Hepatocyte (in vitro differentiated cells): ENCODE measurements at places on chromosomes 1 and 21.

- DNase-seq: peak; percentile 62
Measured at GRCh38 chr1:59146651-59147358, 150.1 kb upstream of the FGGY start.

GRCh38 chr1:59186656-59187055 lies 110.2 kb upstream of the FGGY start:
- DNase-seq: peak; percentile 22

- no peak for DNase-seq
Measured at GRCh38 chr1:53299233-53299632, 28.6 kb downstream of the LRP8 start.

GRCh38 chr1:113191579-113192076 lies 118.6 kb downstream of the LRIG2 start:
- DNase-seq: no peak

DNA sequence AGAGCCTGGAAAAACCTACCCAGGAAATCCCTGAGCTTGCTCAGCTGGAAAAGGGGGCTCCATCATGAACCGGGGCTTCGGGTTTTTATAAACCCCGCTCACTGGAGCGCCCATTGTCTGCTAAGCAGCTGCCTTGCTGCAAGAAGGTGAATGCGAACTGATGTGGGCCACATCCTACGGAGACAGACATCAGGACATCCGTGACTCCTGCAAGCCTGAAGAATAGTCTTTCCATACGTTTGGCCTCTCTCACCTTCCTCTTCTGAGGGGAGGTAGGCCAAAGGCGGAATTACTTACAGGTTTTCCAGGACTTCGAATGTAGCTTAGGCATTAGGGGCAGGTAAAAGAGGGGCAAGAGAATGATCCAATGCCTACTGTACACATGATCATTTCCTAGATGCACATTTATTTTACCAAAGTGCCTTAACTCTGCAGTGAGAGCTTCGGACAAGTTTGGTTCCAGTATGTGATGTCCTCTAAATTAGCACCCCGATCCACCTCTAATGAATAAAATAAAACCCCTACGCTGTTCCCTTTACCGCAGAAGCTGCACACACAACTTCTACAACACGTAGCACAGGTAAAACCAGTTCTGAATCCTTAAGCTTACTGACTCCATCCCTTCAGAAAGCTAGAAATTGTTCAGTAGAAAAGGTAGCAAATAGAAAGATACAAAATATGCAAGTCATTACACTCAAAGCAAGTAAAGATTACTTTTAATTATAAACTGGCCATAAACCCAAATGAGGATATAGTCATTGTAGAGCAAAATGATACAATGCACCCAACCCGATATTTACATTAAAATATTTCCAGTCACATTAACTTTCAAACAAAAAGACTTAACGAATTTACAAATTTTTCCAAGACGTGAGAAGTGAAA lies 866 bp upstream of the SORT1 start:
- DNase-seq: no peak

DNA sequence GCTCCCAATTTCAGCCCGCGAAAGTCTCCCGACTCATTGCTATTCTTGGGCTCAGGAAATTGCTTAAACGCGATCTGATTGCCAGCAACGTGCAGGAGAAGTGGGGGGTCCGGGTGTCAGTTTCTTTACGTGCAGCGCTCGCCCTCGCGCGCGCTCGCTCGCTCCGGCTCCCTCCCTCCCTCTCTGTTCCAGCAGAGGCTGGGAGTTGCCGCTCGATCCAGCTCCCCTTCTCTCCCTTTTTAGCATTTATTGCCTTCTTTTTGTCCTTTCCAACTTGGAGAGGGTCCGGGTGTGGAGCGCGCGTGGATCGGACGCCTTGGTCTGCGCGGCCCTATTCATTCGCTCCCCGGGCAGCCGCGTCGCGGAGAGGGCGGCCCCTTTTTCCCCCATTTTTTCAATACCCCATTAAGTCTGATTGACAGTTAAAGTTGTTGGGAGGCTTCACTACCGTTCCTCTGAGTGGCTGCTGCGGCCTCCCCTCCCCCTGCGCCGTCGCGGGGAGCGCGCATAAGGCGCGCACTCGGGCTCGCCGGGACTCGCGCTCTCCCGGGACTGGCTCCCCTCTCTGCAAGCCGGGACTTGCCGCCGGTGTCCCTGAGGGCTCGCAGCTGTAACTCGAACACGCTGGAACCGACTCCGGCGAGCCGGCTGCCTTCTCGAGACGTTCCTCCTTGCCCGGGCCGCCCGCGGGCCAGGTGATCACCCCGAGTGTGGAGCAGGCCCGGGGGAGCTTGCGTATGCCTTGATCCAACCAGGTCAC lies at the start of gene DHRS3:
DHRS3 (minus strand) TSS at position 310 of the 760 bp plus-strand sequence. CDS start 862 bp downstream, outside the sequence.
- DNase-seq: peak; percentile 91

- peak; percentile 73 for DNase-seq
Measured at GRCh38 chr1:32200226-32201010, at the start of gene CCDC28B. TSS of gene CCDC28B (plus strand) at chr1:32200595. CDS start at chr1:32201936, 1,341 bp downstream.

- no peak for DNase-seq
Measured at GRCh38 chr21:32597205-32597604, 11.9 kb upstream of the TCP10L start.

DNA sequence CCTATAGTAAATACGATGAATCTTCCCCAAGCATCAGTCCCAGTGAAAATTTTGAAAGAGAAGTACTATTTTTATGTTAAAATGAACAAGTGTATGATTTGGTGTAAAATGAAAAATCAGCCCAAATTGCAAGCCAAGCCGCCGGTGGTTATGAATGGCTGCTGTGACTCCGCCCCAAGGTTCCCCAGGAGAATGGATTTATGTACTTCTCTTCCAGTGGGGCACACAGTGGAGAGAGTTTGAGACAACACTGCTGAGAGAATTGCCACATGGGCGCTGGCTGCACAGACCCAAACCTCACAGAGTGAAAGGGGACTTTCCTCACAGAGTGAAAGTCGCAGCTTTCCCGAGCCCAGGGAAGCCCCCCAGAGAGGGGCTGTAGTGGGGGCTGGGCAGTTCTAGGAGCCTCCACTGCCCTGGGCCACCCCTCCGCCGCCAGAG lies 24.0 kb downstream of the CDK18 start:
- DNase-seq: no peak

- DNase-seq: no peak
Measured at GRCh38 chr1:78126506-78126905, 80.7 kb downstream of the GIPC2 start.

GRCh38 chr1:84303314-84303830 lies 1.9 kb downstream of the SAMD13 start:
- no peak for DNase-seq

GRCh38 chr1:68140536-68140935 lies 90.1 kb upstream of the DIRAS3 start:
- DNase-seq: no peak
